ENCODE measurements at places on chromosomes 3 and 15.

GRCh38 chr15:58856086-58856485 is 77.4 kb downstream of the SLTM start:
- no peak for DNase-seq

DNA sequence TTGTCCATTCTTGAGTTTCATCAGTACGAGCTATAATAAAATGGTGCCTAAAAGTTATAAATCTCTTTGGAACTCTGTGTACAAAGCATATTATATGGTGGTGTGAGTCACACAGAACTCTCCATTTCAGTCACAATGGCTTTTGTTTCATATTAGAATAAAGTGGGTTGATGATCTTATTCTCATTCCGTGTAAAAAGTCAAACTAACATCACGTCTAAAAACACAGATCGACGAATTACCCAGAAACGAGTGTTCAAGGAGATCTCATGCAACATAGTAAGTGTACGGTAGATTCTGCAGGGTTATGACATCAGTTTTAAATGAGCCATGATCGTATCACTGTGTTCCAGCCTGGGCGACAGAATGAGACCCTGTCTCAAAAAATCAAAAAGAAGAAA is 122.4 kb downstream of the FOXP1 start:
- no peak for DNase-seq

- no peak for DNase-seq
These were observed 1.2 kb downstream of the BTLA start for GRCh38 chr3:112497897-112498548.

DNA sequence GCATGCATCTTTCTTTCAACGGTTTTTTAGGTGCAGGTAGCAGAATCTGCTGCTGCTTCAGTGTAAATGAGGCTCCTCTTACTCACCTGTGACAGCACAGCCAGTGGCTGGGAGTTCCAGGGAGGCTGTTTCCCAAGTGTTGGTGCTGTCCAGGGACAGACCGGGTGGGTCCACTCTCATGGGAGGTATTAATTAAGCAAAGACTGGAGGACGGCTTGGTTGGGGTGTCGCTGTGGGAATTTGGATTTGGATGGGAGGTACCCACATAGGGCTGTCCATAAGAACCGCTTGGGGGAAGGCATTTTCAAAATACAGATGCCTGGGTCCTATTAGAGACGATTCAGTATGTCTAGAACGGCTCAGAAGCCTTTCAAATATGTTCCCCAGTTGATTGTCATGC is 42.9 kb downstream of the SV2B start:
- no peak for DNase-seq

GRCh38 chr15:74417225-74417624 is 16.5 kb downstream of the SEMA7A start:
- no peak for DNase-seq

- DNase-seq: no peak
These were observed 30.8 kb downstream of the SRP14 start for GRCh38 chr15:40008061-40008765.

GRCh38 chr3:55483196-55484095 is 3.7 kb downstream of the WNT5A start:
- no peak for DNase-seq

GRCh38 chr15:40340740-40341400 is at the start of gene CCDC9B:
TSS of gene CCDC9B (minus strand) at chr15:40340939. CDS start at chr15:40340819, 120 bp downstream.
- peak; percentile 63 for DNase-seq

GRCh38 chr3:31086698-31087097 is 192.2 kb upstream of the GADL1 start:
- peak; percentile 20 for DNase-seq

- no peak for DNase-seq
These were observed 6.1 kb upstream of the ZNF609 start for GRCh38 chr15:64454282-64454681.

- peak; percentile 46 for DNase-seq
These were observed 28.4 kb downstream of the CPN2 start for GRCh38 chr3:194322678-194323211.

DNA sequence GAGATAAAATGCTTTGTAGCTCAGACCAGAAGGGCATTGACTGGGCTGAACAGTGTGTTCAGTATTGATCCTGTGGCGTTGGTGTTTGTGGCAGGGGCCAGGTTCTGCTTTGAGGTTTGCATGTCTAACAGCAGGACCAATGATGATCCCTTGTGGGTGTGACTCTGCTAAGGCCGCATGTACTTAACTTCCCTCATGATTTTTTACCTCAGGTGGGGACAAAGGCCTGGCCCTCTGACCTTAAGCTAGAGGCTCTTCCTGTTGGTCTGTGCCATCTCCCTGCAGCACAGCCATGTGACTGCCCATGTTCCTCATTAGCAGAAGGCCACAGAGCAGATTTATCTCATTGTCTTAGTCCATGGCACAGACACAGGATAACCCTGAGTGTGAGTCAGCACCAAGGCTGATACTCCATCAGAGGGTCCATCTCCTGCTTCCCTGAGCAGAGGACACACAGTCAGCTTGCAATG is 34.3 kb upstream of the BSN start:
- no peak for DNase-seq

GRCh38 chr15:73367624-73368300 is 996 bp downstream of the HCN4 start:
- peak; percentile 27 for DNase-seq

GRCh38 chr3:172530566-172530965 is 7.3 kb upstream of the TNFSF10 start:
- DNase-seq: no peak

GRCh38 chr3:101665851-101666250 is 11.1 kb downstream of the ZBTB11 start:
- DNase-seq: no peak

DNA sequence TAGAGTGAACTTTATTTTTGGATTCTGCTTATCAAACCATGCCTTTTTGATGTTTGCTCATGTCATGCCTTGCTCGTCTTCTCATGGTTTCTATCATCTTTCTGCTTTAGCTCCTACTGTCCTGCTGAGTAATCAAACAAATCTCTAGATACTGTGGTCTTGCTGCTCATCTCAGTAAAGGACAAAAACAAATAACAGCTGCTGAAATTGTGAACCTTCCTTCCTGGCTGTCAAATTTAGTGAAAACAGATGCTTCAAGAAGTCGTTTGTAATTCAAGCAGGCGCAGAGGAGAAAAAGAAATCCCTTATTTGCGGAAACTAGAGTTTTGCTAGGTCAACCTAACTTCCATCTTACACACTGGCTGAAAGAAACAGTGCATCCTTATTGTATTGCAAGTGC is 616.1 kb upstream of the ALCAM start:
- peak; percentile 12 for DNase-seq

GRCh38 chr15:39465843-39466749 is 114.8 kb upstream of the THBS1 start:
- DNase-seq: no peak

- DNase-seq: no peak
These were observed 25.8 kb downstream of the COLQ start for GRCh38 chr3:15495461-15496340.

- no peak for DNase-seq
These were observed 38.7 kb upstream of the ZNF385D start for GRCh38 chr3:21789730-21790129.

- no peak for DNase-seq
These were observed 43.1 kb downstream of the SCAP start for GRCh38 chr3:47432673-47433072.

GRCh38 chr15:33218071-33218491 is 23.6 kb upstream of the FMN1 start:
- no peak for DNase-seq

DNA sequence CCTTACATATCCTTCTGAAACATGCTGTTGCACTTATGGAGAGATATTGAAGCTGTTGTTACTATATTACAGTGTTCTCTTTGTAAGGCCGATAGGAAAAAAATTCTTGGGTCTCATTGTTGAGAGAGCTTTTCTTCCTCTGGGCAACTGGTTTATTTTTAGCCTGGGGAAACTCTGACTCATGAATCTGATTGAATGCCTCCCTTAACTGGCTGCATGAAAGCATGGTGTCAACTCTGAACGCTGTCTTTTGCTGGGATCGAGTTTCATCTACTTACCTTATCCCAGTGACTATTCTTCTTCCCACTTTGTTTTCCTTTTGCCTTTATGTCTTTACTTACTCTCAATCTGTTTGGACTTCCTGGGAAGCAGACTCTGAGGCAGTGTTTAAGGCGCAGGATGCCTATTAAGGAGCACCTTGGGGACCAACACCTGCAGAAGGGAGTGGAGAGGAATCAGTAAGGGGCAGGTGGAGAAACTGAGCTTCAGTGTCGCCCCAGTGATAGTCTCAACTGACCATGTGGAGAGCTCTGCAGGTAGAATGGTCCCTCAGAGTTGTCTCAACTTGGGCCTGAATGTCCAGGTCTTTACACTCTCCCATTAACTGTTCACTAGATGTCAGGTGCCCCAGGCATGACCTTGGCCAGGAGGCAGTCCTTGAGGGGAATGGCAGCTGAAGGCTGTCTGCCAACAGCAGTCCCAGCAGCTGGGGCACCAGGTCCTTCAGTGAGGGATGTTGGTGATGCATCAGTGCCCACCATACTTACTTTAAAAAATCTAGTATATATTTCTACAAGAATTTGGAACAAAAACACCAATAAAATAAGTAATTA is 88.9 kb upstream of the CCNL1 start:
- no peak for DNase-seq

GRCh38 chr15:64944961-64945360 is 33.3 kb downstream of the ANKDD1A start:
- no peak for DNase-seq

GRCh38 chr15:79582650-79583049 is 150.5 kb downstream of the MINAR1 start:
- DNase-seq: no peak

GRCh38 chr3:60803216-60804173 is 447.8 kb downstream of the FHIT start:
- no peak for DNase-seq

DNA sequence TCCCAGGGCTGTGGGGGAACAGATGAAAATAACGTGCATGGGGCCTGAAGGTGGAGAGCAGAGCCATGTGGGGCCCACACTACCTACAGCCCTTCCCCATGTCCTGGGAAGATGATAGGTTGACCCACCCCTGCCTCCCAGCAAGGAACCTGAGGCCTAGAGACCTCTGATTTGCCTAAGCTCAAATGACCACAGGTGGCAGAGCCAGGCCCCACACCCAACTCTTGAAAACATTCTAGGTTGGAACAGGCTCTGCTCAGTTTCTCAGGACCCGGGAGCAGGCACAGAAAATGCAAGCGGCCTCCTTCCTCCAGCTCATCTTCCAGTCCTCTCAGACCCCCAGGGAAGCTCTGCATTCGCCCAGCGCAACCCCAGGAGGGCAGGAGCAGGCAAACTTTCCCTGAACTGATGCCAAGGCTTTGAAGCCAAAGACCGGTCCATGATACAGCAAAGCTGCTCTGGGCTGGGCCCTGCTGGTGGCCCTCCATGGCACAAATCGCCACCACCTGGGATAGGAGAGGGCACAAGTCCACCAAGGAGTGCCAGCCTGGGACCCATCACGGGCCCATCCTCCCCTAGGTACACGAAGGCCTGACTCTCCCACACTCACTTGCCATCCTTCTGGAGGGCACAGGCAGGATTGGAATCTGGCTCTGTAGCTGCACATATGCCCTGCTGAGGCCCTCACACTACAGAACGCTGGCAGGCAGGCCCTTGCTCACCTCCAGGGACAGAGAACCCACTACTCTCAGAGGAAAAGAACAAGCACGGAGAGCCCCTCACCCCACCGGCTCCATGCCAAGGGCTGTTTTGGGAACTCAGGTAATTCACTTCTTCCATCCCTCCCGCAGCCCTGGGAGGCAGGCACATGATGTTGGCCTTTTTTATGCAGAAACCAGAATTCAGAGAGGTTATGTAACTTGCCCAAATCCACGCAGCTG is 51.0 kb upstream of the FURIN start:
- DNase-seq: no peak

- DNase-seq: no peak
These were observed 25.3 kb upstream of the ABHD17C start for GRCh38 chr15:80669663-80670273.

DNA sequence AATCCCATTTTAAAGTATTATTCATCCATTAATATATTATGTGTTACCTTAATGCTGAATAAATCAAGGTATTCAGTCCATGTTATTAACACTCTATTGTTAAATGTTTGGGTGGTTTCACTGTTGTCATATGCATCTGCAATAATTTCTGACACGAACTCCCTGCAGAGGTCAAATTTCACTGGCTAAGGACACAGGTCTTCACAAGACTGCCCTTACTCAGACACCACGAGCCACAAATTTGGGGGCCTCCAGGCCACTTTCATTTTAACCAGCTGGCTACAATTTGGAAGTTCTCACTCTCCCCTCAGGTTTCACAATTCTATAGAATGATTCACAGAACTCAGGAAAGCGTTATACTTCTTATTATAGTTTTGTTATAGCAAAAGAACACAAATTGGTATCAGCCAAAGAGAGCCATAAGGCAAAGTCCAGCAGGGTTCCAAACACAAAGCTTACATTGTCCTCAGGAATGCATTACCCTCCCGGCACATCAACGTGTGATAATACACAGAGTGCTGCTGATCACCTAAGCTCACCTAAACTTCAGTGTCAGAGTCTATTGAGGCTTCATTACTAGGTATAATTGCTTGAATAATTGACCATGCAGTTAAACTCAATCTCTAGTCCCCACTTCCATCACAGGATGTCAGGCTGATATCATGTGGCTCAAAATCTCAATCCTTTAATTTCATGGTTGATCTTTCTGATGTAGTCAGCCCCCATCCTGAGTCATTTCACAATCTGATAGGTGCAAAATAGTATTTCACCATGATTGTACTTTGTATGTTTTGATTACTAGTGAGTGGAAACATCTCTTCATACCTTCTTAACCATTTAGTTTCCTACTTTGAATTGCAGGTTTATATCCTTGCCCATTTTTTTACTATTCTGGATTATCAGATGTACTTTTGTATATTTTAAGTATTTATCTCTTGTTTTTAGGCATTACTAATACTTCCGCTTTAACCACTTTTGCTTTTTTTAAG is 441.4 kb upstream of the AGTR1 start:
- no peak for DNase-seq

DNA sequence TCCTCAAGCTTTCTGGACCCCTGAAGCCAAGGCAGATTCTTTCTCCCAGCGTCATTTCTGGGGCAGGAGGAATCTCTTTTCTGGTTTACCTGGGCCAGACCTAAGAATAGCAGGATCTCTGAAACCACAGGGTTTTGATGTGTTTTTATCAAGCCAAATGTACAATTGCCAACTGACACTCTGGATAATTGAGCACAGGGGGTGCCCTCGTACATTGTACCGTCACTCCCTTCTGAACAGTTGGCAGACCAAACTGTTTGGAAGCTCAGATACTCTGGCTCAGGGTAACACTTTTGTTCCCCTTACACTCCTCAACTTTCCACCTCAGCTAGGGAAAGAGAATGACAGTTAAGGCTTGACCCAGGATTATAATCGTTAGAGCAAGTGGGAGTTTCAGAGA is 49.9 kb downstream of the ASTE1 start:
- DNase-seq: no peak
